ENCODE measurements at places on chromosomes 1 and 21. TPM values are rescaled to one million over a fixed set of nuclear protein-coding genes. Genes with fewer than 3 reads are reported as not detected.

Gene ATP1A4
- not detected for total RNA-seq

Gene WNT9A
- 0.76 TPM for total RNA-seq

Gene KCNE1
- under 0.01 TPM for total RNA-seq

Gene GIPC2
- total RNA-seq, result 31.9 TPM

Gene CD247
- under 0.01 TPM for total RNA-seq

Gene RRP1
- 12.6 TPM for total RNA-seq

Gene CAMTA1
- total RNA-seq, result 37.6 TPM

Gene CFAP45
- total RNA-seq, result 0.13 TPM

Gene CELF3
- total RNA-seq, result not detected

Gene IFI6
- 21.8 TPM for total RNA-seq

Gene NCAM2
- 0.38 TPM for total RNA-seq

Gene OVAAL
- total RNA-seq, result not detected

Gene SYTL1
- under 0.01 TPM for total RNA-seq

Gene KIF21B
- 1.9 TPM for total RNA-seq

Gene PPIAL4G
- not detected for total RNA-seq

Gene AMPD1
- not detected for total RNA-seq

Gene CRNN
- total RNA-seq, result not detected

Gene TMCC2
- 0.77 TPM for total RNA-seq

Gene RGSL1
- total RNA-seq, result not detected

Gene PADI1
- under 0.01 TPM for total RNA-seq

Gene PRELP
- total RNA-seq, result not detected

Gene IL22RA1
- not detected for total RNA-seq

Gene SELENOF
- 214 TPM for total RNA-seq

Gene PIGP
- total RNA-seq, result 2.6 TPM

Gene ASCL5
- total RNA-seq, result not detected

Gene ARHGEF16
- total RNA-seq, result 0.39 TPM

Gene OR10X1
- not detected for total RNA-seq

Gene CDC20
- 53.7 TPM for total RNA-seq

Gene PRR9
- total RNA-seq, result not detected

Gene ABL2
- total RNA-seq, result 67.4 TPM

Gene NIBAN1
- 2.4 TPM for total RNA-seq

Gene TTLL7
- total RNA-seq, result 0.63 TPM

Gene ACTRT2
- not detected for total RNA-seq

Gene CFAP107
- not detected for total RNA-seq

All from dermis microvascular lymphatic vessel endothelial cell (primary cell).